ENCODE measurements at places on chromosomes 16 and 17. TPM values are rescaled to one million over a fixed set of nuclear protein-coding genes. Genes with fewer than 3 reads are reported as not detected.

Gene DPEP2
- total RNA-seq = 0.41 TPM

GRCh38 chr17:49193513-49194296 lies 16.7 kb downstream of the GNGT2 start:
- no peaks in the 10 kb centered on the region for H3K36me3 ChIP-seq
- H3K4me3 ChIP-seq = peak overlapping the region; percentile 79
- peak; percentile 43 for DNase-seq
- H3K27ac ChIP-seq = peak overlapping the region; percentile 95
- H3K4me1 ChIP-seq = no peaks in the 10 kb centered on the region
- no peaks in the 10 kb centered on the region for H3K27me3 ChIP-seq

Gene EVPLL
- 1.7 TPM for total RNA-seq

DNA sequence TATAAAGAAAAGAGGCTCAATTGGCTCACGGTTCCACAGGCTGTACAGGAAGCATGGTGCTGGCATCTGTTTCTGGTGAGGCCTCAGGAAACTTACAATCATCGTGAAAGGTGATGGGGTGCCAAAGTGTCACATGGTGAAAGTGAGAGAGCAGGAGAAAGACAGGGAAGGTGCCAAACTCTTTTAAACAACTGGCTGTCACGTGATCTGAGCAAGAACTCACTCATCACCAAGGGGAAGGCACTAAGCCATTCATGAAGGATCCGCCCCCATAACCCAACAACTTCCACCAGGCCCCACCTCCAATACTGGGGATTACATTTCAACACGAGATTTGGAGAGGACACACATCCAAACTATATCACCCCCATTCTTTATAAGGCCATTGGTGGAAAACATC lies 28.4 kb upstream of the HS3ST2 start:
- H3K27me3 ChIP-seq = no peaks in the 10 kb centered on the region
- no peaks in the 10 kb centered on the region for H3K36me3 ChIP-seq
- no peaks in the 10 kb centered on the region for H3K4me1 ChIP-seq
- H3K27ac ChIP-seq = no peak overlapping the region

- peak; percentile 92 for DNase-seq
- H3K4me1 ChIP-seq = peaks cover 8% of the 10 kb centered on the region
- H3K36me3 ChIP-seq = no peaks in the 10 kb centered on the region
- peak within 1 kb of the TSS; percentile 92 for H3K27ac ChIP-seq
- H3K4me3 ChIP-seq = peak within 1 kb of the TSS; percentile 62
- H3K27me3 ChIP-seq = no peaks in the 10 kb centered on the region
Observed at GRCh38 chr16:31135535-31136286, at the start of gene PRSS8. Gene PRSS8, minus strand, starts transcription at chr16:31135727. Its CDS starts 229 bp downstream, at chr16:31135498.

GRCh38 chr16:19384656-19385055 lies 33.0 kb upstream of the TMC5 start:
- H3K27ac ChIP-seq = no peak overlapping the region
- no peaks in the 10 kb centered on the region for H3K27me3 ChIP-seq
- peak; percentile 65 for DNase-seq
- peaks cover 12% of the 10 kb centered on the region for H3K4me1 ChIP-seq

Gene COG7
- total RNA-seq = 35.3 TPM

DNA sequence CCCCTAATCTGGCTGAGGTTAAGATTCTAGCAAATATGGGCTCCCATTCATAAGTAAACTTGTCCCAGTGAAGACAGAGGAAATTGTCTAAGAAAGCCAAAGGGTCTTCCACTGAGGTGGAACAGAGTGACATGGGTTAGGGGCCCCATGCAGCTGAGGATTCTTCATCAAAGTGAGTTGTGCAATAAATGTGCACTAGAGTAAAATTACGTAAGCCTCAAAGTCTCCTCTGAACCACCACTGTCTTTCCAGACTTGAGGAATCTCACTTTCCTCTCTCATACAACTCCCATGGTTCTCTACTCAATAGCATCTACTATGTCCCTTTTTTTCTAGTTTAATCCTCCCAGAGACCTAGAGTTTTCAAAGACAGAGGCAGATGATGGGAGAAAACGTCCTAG lies 132.4 kb downstream of the CA10 start:
- no peak overlapping the region for H3K27ac ChIP-seq
- H3K4me3 ChIP-seq = no peak overlapping the region
- no peak for DNase-seq
- H3K4me1 ChIP-seq = no peaks in the 10 kb centered on the region
- H3K36me3 ChIP-seq = no peaks in the 10 kb centered on the region

Gene PIK3R5
- 3.2 TPM for total RNA-seq

- H3K4me1 ChIP-seq = no peaks in the 10 kb centered on the region
- H3K4me3 ChIP-seq = no peak overlapping the region
- no peaks in the 10 kb centered on the region for H3K36me3 ChIP-seq
- H3K27ac ChIP-seq = no peak overlapping the region
- no peaks in the 10 kb centered on the region for H3K27me3 ChIP-seq
Observed at GRCh38 chr17:13862346-13862745, 207.0 kb upstream of the COX10 start.

Gene KIF2B
- total RNA-seq = not detected

Gene KRTAP4-4
- total RNA-seq = not detected

DNA sequence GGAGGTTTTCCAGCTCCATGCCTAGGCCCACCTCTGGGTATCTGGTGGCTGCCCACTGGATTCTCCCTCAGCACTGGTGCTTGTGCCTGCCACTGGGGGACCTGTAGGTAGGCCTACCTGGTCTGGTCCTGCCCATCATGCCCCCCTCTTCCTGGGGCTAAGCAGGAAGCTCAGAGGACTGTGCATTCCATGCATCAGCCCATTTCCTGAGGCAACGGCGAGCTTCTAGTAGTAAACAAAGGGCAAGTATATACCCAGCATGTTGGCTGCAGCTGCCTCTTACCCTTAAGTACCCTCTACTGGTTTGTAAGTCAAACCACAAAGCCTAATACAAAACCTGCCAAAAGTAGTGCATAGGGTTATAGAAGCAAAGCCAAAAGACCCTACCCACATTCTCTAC lies 37.5 kb downstream of the SDR42E1 start:
- no peak overlapping the region for H3K27ac ChIP-seq
- no peaks in the 10 kb centered on the region for H3K4me1 ChIP-seq
- no peak overlapping the region for H3K4me3 ChIP-seq
- DNase-seq = no peak
- no peaks in the 10 kb centered on the region for H3K36me3 ChIP-seq

Gene NOL11
- total RNA-seq = 25.0 TPM

DNA sequence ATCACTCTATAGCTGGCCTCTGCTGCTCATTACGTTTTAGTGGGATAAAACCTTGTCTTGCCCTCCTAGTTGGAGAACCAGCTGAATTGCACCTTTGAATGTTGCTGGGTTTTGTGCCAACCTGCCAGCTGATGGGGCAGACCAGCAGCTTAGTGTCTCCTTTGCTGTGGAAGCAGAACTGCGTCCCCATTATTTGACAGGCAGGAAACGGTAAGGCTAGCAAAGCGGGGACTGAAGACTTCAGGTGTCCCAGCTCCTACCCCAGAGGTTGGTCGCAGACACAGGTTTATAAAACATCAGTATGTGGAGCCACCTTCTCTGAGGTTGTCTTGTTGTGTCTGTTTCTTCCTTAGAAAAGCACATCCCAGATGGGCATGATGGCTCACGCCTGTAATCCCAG lies 158.1 kb downstream of the PRKCA start:
- H3K27me3 ChIP-seq = no peaks in the 10 kb centered on the region
- DNase-seq = no peak
- no peak overlapping the region for H3K4me3 ChIP-seq
- H3K4me1 ChIP-seq = no peaks in the 10 kb centered on the region

GRCh38 chr16:2236337-2237101 lies at the start of gene DNASE1L2:
Gene DNASE1L2, plus strand, starts transcription at chr16:2236444. Its CDS starts 373 bp downstream, at chr16:2236817.
- H3K36me3 ChIP-seq = peaks cover 10% of the 10 kb centered on the region
- H3K4me3 ChIP-seq = no peak within 1 kb of the TSS
- H3K4me1 ChIP-seq = peaks cover 10% of the 10 kb centered on the region
- no peaks in the 10 kb centered on the region for H3K27me3 ChIP-seq

GRCh38 chr17:47694581-47695428 lies 844 bp downstream of the TBKBP1 start:
- no peaks in the 10 kb centered on the region for H3K4me1 ChIP-seq
- H3K27ac ChIP-seq = peak overlapping the region; percentile 84
- H3K36me3 ChIP-seq = no peaks in the 10 kb centered on the region
- H3K4me3 ChIP-seq = peak overlapping the region; percentile 94
- peak; percentile 39 for DNase-seq

Gene CDH11
- 70.5 TPM for total RNA-seq

Gene C16orf87
- 24.4 TPM for total RNA-seq

GRCh38 chr16:10577305-10578202 lies 2.8 kb downstream of the EMP2 start:
- H3K27me3 ChIP-seq = no peaks in the 10 kb centered on the region
- peak overlapping the region; percentile 99 for H3K27ac ChIP-seq
- peak overlapping the region; percentile 98 for H3K4me3 ChIP-seq
- DNase-seq = no peak
- no peaks in the 10 kb centered on the region for H3K36me3 ChIP-seq

Gene HS3ST6
- total RNA-seq = 0.77 TPM

DNA sequence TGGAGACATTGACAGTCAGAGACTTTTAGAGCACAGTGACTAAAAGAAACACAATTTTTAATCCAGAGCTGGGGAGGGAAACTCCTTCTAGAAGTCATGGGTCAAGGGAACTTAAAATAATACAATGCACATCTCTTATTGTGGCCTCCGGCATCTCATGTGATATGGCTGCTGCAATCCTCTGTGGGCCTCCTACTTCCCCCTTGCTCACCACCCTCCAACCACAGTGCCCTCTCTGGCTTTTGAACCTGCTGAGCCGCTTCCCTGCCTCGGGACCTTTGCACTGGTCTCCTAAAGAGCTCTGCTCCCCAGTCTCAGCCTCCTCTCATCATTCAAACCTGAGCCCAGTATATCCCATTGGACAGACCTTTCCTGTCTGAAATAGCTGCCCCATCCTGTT lies 47.6 kb downstream of the HS3ST2 start:
- no peak for DNase-seq
- no peaks in the 10 kb centered on the region for H3K27me3 ChIP-seq
- no peaks in the 10 kb centered on the region for H3K36me3 ChIP-seq
- no peak overlapping the region for H3K27ac ChIP-seq

GRCh38 chr16:15781650-15782049 lies 75.2 kb downstream of the MYH11 start:
- H3K4me1 ChIP-seq = no peaks in the 10 kb centered on the region
- no peak overlapping the region for H3K4me3 ChIP-seq
- H3K27me3 ChIP-seq = no peaks in the 10 kb centered on the region
- H3K27ac ChIP-seq = no peak overlapping the region
- DNase-seq = no peak

DNA sequence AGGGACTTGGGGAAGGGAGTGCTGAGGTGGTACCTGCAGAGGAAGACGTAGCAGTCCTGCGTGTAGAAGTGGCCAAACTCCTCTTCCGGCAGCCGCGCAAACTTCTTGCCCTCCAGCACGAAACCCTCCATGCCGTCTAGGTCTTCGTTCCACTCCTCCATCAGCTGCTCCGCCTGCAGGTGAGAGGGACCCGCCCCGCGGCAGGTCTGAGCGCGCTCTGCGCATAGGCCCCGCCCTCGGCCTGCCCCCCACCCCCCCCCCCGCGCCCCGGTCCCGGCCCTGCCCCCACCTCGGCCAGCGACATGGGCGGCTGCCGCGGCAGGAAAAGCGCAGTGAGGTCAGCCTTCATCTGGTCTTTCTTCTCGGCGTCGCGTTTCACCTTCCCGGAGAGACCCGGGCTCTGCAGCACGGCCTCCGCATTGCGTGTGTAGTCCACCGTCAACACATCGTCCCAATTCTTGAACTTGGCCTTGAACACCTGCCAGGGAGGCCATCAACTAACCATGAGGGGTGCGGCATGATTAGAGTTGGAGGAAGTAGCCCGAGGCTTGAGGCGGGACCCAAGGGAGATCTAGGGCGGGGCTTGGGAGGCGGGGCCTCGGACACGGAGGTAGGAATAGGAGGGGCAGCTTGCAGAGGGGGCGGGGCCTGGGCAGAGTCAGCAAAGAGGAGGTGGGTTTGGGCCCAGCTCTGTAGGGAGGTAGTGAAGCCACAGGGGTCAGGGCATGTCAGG lies 11.5 kb downstream of the FLII start:
- peaks cover 8% of the 10 kb centered on the region for H3K36me3 ChIP-seq
- peak; percentile 90 for DNase-seq
- H3K4me3 ChIP-seq = peak overlapping the region; percentile 32
- H3K27me3 ChIP-seq = no peaks in the 10 kb centered on the region
- no peaks in the 10 kb centered on the region for H3K4me1 ChIP-seq
- peak overlapping the region; percentile 80 for H3K27ac ChIP-seq

- no peaks in the 10 kb centered on the region for H3K4me1 ChIP-seq
- H3K4me3 ChIP-seq = no peak overlapping the region
- H3K36me3 ChIP-seq = no peaks in the 10 kb centered on the region
- DNase-seq = no peak
- no peak overlapping the region for H3K27ac ChIP-seq
- no peaks in the 10 kb centered on the region for H3K27me3 ChIP-seq
Observed at GRCh38 chr17:70661342-70662222, 492.2 kb downstream of the KCNJ2 start.

All from prostate gland (tissue), 2 donors.